Urinary bladder (tissue), 4 donors: ENCODE measurements at places on chromosomes 4 and X.

DNA sequence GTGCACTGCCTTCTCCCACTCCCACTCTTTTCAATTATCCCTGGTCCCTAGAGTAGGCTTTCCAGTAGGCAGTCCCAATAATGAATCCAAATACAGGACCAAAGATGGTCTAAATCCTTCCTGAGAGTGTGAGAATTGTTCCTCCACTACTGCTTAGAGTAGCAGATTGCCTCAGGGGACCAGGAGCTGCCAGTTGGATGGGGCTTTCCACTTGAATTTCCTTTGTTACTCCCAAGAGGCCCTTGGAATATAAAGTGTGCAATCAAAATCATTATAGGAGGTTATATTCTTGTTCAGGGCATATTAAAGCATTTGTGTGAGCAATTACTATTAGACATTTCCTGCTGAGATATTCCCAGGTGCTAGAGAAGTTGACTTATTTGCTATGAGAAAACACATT lies 156.6 kb upstream of the TLL1 start:
- no peak for DNase-seq

GRCh38 chrX:4263030-4263803 lies 549.8 kb upstream of the PRKX start:
- DNase-seq: no peak

DNA sequence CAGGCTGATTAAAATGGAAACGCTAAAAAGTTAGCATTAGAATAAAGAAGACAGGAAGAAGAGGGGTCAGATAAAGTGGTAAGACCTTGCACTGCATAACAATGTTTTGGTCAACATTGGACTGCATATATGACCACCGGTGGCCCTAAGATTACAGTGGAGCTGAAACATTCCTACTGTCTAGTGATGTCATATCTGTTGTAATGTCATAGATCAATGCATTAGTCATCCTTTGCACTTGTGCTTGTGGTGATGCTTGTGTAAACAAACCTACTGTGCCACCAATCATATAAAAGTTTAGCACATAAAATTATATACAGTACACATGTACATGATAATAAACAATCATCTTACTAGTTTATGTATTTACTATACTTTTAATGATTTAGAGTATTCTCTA lies 73.0 kb downstream of the TMEM165 start:
- no peak for DNase-seq

DNA sequence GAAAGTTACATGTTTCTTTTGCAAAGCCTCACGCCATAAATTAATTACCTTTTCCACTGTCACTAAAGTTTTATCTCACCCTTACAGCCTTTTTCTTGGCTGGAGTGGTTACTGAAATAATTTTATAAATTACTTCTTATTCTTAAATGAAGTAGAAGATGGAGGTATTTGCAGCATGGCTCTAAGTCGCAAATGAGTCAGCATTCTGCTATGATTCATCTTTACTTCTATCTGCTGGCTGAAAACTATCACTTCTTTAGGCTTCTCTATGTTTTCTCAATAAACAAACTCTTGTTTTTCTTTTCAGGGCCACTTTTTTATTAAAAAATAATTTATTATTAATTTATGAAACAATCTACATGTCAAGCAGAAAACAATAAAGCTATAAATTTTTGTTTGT lies 210.2 kb upstream of the GYPA start:
- DNase-seq: no peak

- DNase-seq: no peak
These were observed 2.7 kb downstream of the UTP14A start for GRCh38 chrX:129908636-129909035.

DNA sequence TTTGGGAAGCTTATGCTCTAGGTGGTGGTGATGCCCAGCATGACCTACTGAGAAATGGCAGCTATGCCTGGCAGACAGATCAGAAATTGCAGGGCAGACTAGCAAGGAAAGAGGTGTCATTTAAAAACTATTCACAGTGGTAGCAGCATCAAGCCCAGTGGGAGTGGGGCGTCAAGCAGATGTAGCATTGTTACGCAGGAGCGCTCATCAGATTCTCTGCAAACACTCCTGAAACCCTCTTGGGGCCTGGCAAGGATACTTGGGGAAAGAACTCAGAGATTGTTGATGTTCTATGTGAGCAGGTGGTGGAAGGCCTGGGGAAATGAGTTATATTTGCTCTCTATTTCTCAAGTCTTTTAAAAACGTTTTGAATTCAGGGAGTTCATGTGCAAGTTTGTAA lies 437.6 kb downstream of the RAPGEF2 start:
- no peak for DNase-seq

- DNase-seq: no peak
These were observed 104.1 kb downstream of the KLHL4 start for GRCh38 chrX:87621697-87622096.

- DNase-seq: no peak
These were observed 1354.3 kb upstream of the DIAPH2 start for GRCh38 chrX:95330292-95330691.

GRCh38 chr4:184911310-184911709 lies 85.5 kb upstream of the ACSL1 start:
- peak; percentile 26 for DNase-seq

DNA sequence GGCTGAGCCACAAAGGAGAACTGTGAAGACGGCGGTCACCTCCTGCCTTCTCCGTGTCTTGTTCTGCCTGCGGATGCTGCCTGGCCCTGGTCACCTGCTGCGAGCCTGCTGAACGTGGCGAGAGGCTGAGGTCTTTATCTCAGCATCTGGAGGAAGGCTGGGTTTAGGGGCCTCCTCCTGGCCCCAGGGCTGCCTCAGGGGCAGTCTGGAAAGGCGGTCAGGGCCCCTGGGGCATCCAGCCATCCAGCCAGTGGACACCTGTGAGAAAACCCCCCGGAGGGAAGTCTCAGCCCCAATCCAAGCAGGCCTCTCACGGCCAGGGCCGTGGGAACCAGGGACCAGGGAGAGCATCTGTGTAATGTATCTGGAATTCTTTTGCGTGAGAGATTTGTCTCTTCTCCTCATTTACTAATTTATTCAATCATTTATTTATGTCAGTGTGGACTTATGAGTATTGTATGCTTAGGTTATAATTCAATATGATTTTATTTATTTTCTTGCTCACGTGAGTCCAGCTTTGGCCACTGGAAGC lies 11.3 kb downstream of the PDE6B start:
- DNase-seq: no peak

GRCh38 chrX:46569621-46570020 lies 3.9 kb upstream of the CHST7 start:
- DNase-seq: no peak

DNA sequence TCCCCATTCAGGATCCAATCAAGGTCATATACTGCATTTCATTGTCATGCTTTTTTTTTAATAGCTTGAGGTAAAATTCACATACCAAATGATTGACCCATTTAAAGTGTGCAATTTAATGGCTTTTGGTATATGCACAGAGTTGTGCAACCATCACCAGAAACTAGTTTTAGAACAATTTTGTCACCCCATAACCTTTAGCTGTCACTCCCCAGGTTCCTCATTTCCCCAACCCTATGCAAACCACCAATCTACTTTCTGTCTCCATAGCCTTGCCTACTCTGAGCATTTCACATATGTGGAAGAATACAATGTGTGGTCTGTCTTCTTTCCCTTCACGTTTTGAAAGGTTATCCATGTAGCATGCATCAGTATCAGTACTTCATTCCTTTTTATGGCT lies 1.4 kb upstream of the SMAD1 start:
- DNase-seq: no peak

GRCh38 chr4:135672202-135672601 lies 1470.6 kb upstream of the PABPC4L start:
- DNase-seq: no peak

GRCh38 chr4:121093261-121093660 lies 20.9 kb upstream of the NDNF start:
- DNase-seq: no peak

DNA sequence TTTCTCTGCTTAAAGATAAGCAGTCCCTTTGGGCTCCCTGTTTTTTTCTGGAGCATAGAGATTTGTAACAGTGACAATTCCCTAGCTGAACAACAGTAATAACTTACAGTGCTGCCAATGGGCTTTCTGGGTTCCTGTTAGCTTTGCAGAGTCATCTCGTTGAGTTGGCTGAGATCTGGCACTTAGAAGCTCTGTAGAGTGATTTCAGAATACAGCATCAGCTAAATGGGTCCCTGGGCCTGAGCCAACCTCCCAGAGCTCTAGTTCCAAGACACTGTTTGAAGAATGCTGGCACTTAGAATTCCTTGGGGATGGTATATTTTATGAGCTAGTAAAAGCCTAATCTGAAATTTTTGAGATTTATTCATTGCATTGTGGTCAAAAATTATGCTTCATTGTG lies 43.5 kb upstream of the SERTM2 start:
- DNase-seq: no peak

- DNase-seq: no peak
These were observed 26.3 kb upstream of the ADH1C start for GRCh38 chr4:99378876-99379275.

DNA sequence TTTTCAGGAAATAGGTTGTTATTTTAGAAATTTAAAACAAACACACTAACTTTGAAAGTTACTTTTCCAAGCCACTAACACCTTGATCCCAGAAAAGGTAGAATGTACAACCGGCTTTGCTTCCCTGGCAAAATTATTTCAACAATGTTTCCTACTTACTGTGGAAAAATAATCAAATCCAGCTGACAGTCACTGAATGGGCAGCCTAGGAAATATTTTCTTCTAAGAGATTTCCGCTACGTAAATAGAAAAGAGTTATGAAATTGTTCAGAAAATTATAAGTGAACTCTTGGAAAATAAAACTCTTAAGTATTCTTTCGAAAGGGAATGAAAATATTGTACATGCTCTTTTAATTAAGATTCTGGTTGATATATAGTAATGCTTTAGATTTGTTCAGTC lies 195.7 kb downstream of the GASK1B start:
- DNase-seq: no peak

- DNase-seq: no peak
These were observed 6.7 kb upstream of the DCTD start for GRCh38 chr4:182923796-182924340.

DNA sequence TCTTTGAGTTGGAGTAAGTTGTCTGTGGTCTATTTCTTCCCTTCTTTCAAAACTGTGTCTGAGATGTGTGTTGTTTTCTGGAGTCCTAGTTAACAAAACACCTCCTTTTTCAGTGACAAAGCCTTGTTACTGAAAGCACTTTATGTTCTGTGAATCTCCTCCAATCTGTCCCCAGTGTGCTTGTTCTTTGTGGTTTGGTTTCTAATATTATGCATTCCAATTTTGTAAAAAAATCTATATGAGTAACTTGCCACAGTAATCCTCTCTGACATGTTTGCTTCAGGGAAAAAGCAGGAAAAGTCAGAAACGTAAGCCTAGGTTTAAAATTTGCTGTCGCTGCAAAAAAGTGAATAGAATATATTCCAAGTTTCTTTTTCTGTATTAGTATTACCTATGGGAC lies 12.4 kb downstream of the PRRG1 start:
- no peak for DNase-seq

- DNase-seq: no peak
These were observed 33.7 kb downstream of the PIGG start for GRCh38 chr4:532588-533317.

- DNase-seq: no peak
These were observed 53.0 kb downstream of the GAB1 start for GRCh38 chr4:143389579-143390195.

DNA sequence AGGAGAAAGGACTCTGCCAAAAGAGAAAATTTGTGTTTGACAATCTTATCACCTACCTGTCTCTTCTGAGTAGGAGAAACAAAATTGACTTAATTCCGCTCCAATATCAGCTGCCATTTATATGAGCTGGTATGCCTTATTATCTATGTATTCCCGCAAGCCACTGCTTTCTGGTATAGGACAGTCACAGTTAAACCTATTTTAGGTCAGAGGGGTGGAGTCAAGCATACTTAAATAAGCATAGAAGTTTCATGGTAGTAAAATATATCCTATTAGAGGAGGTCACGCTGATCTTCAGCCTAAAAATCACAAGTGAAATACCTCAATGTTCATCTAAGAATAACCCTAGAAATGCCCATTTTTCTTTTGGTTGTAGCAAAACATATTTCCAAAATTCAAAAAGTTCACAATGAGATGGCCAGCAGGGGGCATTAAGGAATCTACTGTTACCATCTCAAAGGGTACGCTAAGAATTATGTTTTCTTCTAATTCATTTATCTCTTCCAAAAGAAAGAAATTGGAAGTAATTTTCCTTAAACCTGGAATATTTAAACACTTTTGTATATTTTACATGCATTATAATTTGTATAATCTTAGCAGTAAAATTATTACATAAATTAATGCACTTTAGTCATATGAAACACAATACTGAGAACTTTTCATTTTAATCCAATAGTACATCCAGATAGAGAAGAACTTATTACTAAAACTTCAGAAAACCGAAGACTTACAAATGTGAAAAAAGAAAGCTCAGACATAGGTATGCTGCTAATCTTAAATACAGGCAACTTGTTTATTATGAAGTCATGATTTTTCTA lies 10.5 kb downstream of the PPAT start:
- DNase-seq: no peak

GRCh38 chrX:153684467-153685155 lies 3.1 kb upstream of the SLC6A8 start:
- no peak for DNase-seq

- no peak for DNase-seq
These were observed 104.9 kb upstream of the CENPE start for GRCh38 chr4:103303011-103303410.

- DNase-seq: no peak
These were observed 556.0 kb upstream of the CPEB2 start for GRCh38 chr4:14446311-14446710.

DNA sequence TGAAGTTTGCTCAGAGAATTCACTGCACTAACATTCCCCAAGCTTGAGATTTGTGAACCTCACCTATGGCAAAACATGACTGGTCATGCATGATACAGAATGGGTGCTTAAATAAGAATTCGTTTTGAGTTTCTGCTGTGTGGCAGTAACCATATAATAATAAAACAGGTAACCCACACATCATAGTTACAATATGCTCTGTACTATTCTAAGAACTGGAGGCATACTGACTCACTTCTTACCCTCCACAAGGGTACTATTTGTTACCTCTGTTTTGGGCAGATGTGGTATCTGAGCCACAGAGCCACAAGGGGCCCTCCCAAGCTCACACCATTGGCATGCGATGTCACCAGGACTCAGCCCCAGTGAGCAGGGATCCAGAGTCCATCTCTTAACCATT lies 17.6 kb downstream of the SLC2A9 start:
- no peak for DNase-seq

- DNase-seq: no peak
These were observed 31.3 kb downstream of the SUPT20HL2 start for GRCh38 chrX:24282381-24283126.

GRCh38 chrX:38276089-38276488 lies 51.2 kb downstream of the RPGR start:
- no peak for DNase-seq

GRCh38 chr4:174828845-174829701 lies at the start of gene GLRA3:
Gene GLRA3, minus strand, starts transcription at chr4:174829247. Its CDS starts 436 bp downstream, at chr4:174828811.
- no peak for DNase-seq
